Eye (tissue), 1 donor: ENCODE measurements at places on chromosomes 7 and 10.

- peak; percentile 80 for DNase-seq
Observed at GRCh38 chr10:91381257-91381891, 28.8 kb upstream of the HECTD2 start.

- DNase-seq = no peak
Observed at GRCh38 chr7:148835854-148836253, 48.2 kb downstream of the EZH2 start.

DNA sequence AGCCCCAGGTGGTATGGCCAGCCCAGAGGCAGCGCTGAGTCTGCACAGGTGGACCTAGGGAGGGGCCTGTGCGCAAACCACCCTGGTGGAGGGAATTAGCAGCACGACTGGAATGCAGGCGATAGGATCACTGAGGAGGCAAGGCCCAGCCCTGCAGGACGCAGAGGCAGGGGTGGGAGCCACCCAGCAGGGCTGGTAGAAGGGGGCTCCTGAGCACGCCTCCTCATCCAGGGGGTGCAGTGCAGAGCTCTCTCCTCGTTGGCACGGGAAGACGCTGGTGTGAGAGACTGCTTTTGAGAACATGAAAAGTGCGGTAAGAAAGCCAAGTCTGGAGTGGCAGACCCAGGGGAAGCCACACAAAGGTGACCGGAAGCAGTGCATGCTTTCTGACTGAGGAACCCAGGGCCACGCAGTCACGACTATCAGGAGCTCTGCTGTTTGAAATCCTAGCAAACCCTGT is 6.0 kb downstream of the FXYD4 start:
- DNase-seq = no peak

DNA sequence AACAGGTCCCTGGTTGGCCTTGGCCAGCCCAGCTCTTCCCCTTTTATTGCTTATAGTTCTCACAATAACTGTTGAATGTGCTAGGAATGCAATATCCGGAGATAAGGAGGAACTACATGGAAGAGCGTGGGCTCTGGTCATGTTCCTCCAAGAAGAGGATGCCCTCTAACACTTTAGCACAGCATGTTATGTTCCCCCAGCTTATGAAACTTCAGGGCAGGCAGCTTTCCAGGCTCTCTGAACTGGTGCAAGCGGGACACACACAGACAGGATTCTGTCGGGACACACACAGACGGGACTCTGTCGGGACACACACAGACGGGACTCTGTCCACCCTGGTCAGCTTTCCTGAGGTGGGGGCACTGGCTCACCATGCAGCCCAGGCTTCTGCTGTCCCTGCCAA is 141.6 kb downstream of the PKD1L1 start:
- no peak for DNase-seq

GRCh38 chr7:38975944-38976392 is 1.7 kb upstream of the POU6F2 start:
- DNase-seq = peak; percentile 54

DNA sequence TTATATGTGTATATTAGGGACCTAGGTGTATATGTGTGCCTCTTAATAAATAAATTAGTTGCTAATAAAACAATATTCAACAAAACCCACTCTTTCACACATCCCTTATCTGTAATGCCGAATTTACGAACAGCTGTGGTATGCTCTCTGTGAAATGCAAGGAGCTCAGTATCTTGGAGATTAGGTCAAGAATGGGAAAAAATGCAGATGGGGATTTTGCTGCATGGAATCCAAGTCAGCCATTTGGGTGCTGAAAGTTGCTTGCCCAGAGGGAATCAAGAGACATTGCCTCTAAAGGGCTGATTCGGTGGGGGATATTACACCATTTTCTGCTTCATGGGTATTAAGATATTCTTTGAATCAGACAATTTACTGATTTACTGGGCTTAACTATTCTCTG is 93.5 kb downstream of the CREB5 start:
- no peak for DNase-seq

DNA sequence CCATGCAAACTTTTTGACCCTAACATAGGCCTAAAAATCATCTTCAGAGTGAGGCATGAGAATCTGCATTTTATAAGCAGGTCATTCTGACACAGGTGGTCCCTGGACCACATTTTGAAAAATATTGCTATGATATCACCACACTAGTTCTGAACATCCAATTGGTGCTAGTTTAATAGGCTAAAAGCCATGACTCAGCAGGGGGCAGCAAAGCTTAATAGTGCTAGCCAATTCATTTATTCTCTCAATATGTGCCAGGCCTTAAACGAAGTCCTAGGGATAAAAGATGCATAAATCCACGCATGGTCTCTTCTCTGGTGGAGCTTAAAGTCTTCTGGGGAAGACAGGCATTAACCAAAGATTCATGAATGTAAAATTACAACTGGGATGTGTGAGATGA is 10.2 kb upstream of the SLC25A28 start:
- peak; percentile 19 for DNase-seq

DNA sequence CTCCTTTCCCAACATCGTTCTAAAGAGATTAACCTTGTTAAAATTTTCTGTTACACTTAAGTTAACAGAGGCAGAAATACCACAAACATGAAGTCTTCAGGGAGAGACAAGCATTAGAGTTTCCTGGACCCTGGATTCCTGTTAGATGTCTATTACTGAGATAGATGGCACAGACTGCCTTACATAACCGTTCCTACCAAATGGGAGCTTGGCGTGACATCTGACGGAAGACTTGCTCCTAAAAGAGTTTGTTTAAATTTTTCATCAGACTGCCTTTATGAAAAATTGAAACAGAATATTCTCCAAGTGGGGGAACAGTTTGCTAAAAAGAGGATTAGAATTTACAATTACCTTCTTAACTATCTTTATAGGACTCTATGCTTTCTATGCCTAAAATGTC is 22.7 kb downstream of the ANK3 start:
- DNase-seq = peak; percentile 47

GRCh38 chr10:63365976-63366765 is 99.6 kb downstream of the JMJD1C start:
- no peak for DNase-seq

DNA sequence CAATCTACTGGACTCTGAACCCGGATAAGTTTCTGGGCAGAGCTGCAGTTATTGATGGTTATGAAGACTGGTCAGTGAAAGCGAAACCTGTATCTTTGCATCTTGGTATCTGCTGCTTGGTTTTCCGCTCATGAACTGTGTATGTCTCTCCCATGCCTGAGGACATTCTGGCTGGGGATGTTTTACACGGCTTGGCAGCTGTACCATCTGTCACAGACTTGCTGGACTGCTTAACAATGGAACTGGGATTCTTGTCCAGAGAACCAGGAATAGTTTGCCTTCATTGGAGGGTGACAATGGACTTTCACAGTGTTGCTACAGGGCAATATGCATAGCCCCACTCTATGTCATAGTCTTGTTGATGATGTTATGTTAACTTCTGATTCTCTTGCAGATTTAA is 119.9 kb upstream of the TMEM106B start:
- no peak for DNase-seq

DNA sequence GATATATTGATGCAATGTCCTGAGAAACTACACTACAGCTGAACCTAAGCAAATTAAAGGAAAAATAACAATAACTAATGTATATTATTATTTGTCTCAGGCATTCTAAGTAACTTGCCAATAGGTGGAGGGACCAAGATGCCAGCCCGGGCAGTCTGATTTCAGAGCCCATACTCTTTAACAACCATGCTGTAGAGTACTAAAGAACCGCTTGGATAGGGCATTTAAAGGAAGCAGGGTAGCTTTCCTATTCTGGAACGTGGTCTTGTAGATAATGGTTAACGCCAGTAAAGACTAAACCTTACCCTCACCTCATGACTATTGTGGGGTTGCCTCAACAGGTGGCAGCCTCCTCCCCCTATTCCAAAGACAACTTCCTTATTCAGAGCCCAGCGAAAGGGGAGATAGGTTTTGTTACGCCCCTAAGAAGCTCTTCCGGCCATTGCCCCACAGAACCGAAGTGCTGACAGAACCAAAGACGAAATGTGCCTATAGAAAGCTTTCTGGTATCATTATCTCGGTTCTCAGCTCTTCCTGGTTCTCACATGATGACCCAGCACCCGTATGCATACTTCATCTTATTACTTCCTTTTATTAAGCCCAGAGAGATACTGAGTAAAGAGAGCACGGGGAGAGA is 707 bp upstream of the C1GALT1 start:
- no peak for DNase-seq

- no peak for DNase-seq
Observed at GRCh38 chr7:44898039-44898438, 12.7 kb upstream of the PURB start.

DNA sequence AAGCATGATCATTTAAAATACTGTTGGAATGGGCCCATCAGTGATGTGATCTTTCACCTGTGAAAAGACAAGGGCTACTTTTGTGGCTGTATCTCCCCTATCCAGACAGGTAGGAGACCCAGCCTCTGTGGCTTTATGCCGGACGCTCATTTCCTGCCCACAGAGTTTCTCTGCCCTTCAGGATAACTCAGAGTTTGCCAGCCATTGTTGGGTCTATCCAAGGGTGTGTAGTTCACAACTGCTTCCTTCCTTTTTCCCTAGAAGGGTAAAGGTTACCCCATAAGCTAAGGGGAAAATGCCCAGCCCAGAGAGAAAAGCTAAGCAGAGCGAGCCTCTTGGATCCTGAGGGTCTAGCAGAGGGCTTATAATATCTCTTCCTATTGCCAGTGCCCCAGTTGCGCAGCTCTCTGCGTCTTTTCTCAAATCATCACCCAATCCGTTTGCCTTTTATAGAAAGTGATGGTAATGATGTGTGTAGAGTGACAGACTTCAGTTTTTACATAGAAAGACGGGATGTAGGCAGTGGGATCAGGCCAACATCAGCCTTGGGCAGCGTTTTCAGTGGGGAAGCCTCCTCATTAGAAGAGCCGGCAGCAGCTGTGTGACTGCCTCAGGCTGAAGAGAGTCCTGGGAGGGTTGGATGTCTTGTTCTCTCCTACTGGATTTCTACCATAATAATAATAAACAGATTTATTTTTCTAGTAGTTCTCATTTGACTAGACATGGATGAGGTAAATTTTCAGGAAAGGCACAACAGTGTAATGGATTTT is 80.5 kb downstream of the MET start:
- DNase-seq = no peak

GRCh38 chr7:131556053-131556908 is at the start of gene PODXL:
PODXL (minus strand) TSS chr7:131556628; CDS start chr7:131556359, 269 bp downstream.
- peak; percentile 84 for DNase-seq

DNA sequence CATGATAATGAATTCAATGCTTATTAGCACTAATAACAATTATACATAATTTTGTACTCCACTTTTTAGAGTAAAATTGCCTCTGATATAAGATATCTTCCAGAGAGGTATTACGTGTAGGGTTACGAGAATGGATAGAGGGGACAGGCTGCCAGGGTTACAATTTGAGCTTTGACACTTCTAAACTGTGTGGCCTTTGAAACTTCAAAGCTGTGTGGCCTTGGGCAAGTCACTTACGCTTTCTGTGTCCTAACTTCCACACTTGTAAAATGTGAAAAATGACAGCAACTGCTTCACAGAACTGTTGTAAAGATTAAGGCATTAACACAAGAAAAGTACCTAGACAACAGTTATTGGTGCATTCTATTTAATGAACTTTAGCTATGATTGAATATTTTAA is 259.5 kb upstream of the SLC26A5 start:
- no peak for DNase-seq

DNA sequence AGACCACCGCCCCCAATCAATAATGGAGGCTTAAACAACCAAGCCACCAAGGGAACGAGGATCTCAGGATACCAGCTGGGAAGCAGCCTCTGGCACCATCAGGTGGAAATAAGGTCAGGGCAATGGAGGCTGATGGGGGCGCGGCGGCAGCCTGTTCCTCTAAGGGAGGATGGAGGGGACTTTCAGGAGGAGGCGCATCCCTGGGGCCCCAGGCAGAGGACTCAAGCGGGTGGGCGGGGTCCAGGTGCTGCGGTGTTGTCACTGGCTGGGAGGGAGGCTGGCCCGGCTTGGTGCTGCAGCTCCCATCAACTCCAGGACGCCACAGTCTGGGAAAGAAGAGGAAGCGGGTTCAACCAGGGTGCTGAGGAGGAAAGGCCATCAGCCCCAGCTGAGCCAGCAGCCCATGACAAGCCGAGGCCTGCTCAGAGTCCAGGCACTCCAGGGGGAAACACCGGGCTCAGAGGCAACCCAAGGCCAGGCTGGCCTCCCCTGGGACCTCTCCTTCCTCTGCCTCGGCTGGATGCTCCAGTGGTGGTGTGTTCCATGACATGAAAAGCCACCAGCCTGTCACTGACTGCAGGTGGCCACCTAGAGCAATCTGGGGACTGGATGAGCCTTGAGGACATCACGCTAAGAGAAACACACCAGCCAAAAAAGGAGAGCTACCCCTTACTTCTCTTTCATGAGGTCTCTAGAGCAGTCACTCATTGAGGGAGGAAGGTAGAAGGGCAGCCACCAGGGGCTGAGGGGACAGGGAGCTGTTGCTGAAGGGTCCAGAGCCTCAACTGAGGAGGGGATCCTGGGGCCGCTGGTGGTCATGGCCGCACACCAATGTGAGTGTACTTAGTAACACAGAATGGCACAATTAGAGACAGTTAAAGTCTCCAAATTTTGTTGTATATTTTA is 4.6 kb downstream of the GIGYF1 start:
- no peak for DNase-seq

DNA sequence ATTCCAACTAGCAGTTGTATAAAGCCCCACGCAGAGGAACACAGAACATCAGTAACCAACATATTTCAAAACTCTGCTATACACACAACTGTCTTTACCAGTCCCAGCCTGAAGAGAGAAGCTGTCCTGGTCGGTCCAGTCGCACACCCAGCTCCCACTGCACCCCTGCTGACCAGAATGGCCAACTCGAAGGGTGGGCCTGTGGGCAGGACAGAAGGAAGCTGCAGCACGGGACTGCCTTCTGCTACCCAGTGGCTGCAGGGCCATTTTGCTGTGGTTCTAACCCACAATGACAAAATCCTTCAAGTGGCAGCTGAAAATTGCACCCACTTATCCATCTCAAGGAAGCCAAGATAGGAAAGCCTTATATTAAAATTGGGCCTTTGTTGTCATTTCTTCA is 48.2 kb downstream of the GSDME start:
- no peak for DNase-seq

- DNase-seq = no peak
Observed at GRCh38 chr7:104845557-104845956, 168.4 kb upstream of the KMT2E start.

DNA sequence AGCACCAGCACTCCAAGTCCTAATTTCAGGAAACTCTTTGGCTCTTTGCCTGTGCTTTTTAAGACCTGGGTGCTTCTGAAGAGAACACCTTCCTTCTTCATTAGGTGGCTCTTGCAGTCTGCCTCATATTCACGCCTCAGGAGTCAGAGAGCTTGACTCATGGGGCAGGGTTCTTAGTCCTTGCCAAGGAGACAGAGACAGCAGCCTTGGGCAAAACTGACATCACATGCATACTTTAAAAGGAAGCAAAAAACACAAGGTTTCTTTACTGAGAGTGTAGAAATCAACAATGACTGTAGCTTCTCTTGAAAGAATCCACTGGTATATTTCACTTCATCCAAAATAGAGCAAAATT is 780.6 kb downstream of the INHBA start:
- no peak for DNase-seq
